WERI-Rb-1 (cell line): ENCODE measurements at places on chromosomes 16 and 17.

DNA sequence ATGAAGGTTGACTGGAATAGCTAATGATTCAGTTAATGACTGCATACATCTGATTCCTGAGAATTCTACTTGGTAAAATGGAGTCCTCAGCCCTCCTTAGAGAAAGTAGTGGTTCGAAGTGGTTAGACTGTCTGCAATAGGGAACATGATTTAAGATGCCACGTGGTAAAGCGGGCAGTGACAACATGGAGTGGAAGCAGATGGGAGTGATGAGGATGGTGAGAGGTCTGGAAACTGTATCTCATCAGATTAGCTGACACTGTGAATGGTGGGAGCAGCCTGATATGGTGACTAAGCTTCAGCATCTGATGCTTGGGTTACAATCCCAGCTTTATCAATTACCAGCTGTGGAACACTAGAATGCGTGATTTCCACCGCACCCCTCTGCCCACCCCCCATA, 8.4 kb downstream of the CDH11 start:
- DNase-seq, result no peak

GRCh38 chr17:8275421-8276290, 12.8 kb upstream of the RANGRF start:
- DNase-seq, result peak; percentile 51

DNA sequence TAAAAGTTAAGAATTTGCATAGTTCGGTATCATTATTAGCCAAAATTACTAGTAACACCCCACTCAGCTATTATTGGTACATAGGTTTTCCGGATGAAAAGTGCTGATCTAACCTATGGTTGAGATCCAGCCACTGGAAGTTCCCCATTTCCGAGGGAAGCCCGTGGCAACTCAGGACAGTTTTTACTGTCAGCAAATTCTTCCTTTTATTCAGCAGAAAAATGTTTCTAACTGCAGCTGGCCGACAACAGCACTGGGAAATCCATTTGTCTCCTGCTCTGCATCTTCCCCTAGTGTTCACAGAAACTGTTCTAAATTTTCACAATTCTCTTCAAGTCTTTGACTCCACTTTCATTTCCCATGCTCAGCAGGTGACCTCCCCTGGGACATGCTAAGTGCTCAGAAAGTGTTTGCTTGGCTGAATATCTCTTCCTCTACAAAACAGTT, 15.5 kb upstream of the MMD start:
- DNase-seq, result no peak

- no peak for DNase-seq
These were observed 469 bp downstream of the AMZ2 start for GRCh38 chr17:68248199-68248825.

GRCh38 chr16:85193876-85194275, 81.6 kb upstream of the CIBAR2 start:
- no peak for DNase-seq

GRCh38 chr17:17120701-17121100, 78.4 kb downstream of the MPRIP start:
- DNase-seq, result no peak

- no peak for DNase-seq
These were observed 53.9 kb downstream of the AIPL1 start for GRCh38 chr17:6380915-6381438.

GRCh38 chr16:86257546-86257945, 252.8 kb upstream of the FOXF1 start:
- DNase-seq, result no peak

DNA sequence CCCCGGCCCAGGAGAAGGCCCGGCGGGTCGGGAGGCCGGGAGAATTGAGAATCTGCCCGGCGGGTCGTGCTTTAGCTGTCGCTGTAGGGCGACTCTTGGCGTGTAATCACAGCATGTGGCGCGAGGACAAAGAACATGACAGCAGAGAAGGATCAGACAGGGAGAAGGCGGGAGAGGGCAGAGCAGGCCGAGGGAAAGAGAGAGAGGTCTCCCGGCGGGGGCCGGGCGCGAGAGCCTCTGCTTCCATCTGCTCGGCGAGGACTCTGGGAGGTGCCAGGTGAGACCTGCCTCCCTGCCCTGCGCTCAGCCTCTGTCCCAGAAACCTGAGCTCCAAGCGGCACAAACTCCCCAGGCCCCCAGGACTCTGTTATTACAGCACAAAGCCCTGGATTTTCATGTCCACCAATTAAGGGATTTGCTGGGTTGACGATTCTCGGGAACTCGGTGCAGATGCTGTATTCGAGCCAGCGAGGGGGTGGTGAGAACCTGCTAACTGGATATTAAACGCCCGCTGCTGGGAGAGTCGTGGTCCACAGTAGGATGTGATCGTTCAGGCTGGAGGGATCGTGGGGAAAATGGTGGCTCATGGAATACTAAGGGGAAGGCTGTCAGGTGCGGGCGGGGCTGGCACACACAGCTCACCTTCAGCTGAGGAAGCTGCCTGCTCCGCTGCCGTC, 172.0 kb upstream of the CIBAR2 start:
- DNase-seq, result peak; percentile 93

DNA sequence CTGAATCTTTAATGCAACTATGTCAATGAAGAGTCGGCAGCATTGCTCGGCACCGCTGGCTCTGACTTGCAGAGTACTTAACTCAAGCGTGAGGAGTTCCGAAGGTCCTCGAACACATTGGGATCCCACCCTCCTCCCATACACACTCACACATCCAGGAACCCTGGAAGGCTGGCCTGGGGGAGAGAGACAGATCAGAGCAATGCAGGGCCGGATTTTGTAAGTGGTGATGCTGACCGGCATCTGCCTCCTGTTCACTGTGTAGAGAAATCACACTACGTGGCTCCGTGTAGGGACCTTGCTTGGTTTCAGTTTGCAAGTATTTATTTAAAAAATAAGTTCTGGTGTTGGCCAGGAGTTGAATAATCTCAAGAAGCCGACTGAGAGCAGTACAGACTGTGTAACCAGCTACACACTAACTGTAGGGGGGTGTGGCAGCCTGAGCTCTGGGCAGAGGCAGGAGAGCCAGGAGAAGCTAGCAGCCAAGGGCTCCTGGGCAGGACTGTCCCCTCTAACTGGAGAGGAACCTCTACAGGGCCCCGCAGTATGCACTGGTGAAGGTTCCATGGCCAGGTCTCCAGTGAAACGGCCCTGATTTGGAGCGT, 190.2 kb upstream of the TNRC6C start:
- no peak for DNase-seq

DNA sequence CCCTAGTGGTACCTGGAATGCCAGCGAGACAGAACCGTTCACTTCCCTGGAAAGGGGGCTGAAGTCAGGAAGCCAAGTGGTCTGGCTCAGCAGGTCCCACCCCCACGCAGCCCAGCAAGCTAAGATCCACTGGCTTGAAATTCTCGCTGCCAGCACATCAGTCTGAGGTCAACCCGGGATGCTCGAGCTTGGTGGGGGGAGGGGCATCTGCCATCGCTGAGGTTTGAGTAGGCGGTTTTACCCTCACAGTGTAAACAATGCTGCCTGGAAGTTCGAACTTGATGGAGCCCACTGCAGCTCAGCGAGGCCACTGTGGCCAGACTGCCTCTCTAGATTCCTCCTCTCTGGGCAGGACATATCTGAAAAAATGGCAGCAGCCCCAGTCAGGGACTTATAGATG, 464.7 kb upstream of the TOM1L1 start:
- DNase-seq, result no peak

DNA sequence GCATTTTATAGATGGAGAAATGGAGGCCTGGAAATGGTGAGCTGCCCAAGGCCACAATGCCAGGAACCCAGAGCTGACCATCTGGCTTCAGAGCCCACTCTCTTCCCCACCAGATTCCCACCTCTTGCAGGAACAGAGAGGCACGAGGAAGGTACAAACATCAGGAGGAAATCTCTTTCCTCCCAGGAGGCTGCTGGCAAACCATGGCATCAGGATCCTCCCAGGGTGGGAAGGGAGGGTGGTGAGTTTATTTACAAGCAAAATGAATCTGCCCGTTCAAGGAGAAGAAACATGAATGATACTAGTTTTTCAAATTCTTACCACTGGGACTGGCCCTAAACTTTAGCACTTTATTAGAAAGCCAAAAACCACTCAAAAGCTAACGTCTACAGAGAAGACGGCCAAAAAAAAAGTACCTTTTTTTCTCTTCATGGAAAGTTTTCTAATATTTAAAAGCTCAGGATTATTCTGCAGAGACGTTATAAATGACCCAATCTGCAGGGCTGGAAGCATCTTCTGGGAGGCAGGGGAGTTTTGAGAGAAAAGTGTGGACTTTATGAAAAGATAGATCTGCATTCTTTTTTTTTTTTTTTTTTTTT, 79.1 kb downstream of the NXN start:
- no peak for DNase-seq

DNA sequence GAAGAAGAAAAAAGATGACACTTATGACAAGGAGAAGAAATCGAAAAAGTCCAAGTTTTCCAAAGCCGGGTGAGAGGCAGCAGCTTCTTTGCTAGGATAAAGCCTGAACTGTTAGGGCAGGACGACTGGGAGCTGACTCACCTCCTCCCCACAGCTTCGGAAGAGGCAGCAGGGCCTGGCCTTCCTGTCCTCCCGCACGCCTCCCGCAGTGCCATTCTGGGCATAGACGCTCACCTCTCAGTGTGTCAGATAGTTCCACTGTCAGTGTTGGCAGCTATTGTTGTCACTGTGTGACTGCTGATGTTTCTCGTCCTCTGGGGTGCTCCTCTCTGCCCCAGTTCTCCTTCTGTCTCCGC, 12.6 kb downstream of the UBN1 start:
- no peak for DNase-seq

GRCh38 chr16:83899978-83900377, 1.1 kb downstream of the MLYCD start:
- DNase-seq, result no peak

DNA sequence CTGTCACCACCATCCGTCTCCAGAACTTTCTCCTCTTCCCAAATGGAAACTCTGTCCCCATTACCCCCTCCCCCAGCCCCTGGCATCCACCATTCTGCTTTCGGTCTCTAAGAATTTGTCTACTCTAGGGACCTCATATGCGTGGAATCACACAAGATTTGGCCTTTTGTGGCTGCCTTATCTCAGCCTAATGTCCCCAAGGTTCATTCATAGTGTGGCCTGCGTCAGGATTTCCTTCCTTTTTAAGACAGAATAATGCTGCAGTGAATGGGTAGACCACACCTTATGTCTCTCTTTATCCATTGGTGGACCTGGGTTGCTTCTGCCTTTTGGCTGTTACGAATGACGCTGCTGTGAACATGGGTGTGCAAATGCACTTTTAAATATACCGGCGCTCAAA, 139.7 kb upstream of the PLCG2 start:
- no peak for DNase-seq

DNA sequence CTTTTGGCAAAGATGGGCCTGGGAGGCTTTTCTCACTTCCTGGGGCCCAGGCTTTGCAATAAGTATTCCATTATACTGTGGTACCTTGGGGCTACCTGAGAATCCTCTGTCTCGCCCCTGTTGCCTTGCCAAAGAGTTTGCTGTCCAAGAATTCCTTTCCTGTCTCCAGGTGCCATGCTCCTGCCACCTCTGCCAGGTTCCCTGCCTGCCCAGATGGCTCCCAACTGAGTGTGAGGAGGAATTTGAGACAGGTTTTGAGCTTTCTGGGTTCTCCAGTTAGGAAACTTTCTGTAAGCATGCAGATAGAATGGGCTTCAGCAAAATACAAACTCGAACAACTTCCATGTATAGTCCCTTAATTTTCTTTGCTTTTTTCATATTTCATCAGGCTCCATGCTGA, 5.8 kb downstream of the MAPT start:
- DNase-seq, result no peak

GRCh38 chr17:6752068-6752909, 3.6 kb upstream of the XAF1 start:
- DNase-seq, result no peak

DNA sequence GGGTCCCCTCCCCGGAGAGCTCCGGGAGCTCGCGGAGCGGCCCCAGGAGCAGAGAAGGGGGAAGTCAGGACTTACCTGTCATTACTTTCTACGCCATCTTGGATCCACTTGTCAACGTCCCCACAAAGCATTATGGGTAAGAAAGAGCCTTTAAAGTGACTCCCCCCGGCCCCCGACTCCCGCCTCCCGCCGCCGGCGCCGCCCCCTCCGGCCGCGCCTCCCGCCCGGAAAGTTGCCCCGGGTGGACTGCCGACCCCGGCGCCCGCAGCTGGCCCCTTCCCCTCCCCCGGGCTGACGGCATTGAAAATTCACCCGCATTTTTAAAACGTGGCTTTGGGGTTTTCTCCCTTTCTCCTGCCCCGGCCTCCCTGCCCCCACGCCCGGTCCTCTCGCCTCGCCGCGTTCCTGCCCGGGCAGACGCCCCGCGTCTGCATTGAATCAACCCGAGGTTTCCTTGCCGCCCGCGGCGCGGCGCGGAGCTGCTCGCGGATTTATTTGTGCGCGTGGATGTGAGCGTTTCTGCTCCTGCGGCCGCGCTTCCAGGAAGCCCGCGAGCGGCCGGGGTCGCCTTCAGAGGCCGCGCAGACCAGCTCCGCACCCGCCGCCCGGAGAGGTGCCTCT, at the start of gene HELZ:
TSS of gene HELZ (minus strand) at position 124 of the 621 bp plus-strand sequence. CDS start 26,392 bp downstream, outside the sequence.
- DNase-seq, result peak; percentile 90

DNA sequence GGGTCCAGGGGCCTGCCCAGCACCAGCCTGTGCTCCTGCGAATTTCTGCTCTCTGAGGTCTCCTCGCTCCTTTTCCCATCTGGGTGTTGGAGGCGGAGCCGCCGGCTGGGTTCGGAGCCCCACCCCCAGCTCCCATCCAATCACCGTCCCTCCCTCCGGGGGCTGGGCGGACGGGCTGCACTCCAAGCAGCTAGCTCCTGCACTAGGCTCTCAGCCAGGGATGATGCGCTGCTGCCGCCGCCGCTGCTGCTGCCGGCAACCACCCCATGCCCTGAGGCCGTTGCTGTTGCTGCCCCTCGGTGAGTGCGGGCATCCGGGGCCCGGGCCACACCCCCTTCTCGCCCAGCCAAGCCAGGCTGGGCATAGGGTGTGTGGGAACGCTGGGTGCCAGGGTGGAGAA, at the start of gene NRN1L:
TSS of gene NRN1L (plus strand) at position 202 of the 400 bp plus-strand sequence. CDS start at position 221, 19 bp downstream.
- DNase-seq, result peak; percentile 92

- DNase-seq, result no peak
These were observed 7.1 kb downstream of the BCAR1 start for GRCh38 chr16:75244225-75244809.

DNA sequence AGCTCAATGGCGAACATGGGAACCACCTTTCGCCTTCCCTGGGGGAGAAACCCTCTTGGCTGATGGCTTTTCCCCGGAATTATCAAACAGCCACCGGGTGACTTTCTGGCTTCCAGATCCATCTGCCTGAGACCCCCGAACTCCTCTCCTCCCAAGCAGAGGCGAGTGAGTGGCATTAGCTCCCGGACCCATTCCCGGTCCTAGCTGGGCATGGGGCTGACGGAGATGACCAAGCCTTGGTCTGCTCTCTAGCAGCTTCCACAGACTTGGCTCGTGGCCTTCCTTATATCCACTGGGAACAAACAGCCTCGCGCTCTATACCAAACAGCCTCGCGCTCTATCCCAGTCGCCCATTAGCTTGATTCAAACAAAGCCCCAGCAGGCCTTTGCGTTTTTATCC, 62.4 kb downstream of the CCDC182 start:
- DNase-seq, result no peak
